Small intestine (tissue), 16 donors: ENCODE measurements at places on chromosomes 11 and 22.

DNA sequence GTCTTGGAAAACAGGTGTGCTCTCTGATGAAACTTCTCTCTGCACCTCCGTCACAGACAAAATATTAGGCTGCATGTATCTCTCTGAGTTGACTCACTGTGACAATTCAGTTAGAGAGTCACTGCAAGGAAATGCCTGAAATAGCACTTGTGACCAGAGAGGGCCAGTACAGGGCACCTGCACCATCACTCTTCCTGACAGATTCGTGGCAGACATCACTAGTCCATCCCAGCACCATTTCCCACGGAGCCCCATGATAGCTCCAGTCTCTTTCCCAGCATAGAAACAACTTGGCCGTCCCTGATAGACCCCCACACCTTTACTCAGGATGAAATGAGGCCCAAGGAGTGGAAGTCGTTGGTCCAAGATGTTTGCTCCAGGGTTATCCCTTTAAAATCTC, 73.3 kb upstream of the ISX start:
- no peak for DNase-seq

GRCh38 chr11:952406-953385, 27.0 kb downstream of the AP2A2 start:
- DNase-seq = peak; percentile 93

DNA sequence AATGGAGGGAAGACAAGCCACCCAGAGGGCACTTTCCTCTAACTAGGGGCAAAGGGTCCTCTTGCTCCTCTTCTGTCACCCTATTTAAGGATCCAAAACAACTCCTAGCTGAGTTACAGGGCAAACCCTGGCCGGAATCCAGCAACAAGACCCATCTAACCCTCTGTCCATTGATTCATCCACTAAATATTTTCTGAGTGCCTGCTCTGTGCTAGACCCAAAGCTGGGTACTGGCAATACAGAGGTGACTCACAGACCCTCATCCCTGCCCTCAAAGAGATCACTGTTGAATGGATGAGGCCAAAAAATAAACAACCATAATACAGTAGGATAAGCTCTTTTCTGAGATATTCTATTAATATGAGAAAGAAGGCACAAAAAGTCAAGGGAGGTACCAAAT, 4.3 kb upstream of the GALNT18 start:
- DNase-seq = no peak

DNA sequence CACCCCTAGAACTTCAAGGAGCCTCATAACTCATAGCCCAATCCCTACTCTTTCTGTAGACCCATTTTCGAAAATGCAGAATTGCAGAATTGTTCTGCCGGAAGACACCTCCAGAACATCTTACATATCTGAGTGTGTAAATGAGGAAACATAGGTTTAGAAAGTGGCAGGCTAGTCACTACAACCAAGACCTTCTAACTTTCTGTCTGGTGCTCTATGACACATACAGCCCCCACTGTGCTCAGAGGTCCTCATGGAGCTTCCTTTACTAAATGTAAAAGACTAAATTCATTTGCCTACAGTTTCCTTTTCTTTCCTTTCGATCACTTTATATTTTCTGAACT, 132.1 kb upstream of the DDI1 start:
- DNase-seq = no peak

GRCh38 chr11:87976009-87976408, 199.2 kb downstream of the RAB38 start:
- DNase-seq = no peak

- DNase-seq = no peak
Observed at GRCh38 chr11:32905028-32905667, 12.5 kb downstream of the QSER1 start.

DNA sequence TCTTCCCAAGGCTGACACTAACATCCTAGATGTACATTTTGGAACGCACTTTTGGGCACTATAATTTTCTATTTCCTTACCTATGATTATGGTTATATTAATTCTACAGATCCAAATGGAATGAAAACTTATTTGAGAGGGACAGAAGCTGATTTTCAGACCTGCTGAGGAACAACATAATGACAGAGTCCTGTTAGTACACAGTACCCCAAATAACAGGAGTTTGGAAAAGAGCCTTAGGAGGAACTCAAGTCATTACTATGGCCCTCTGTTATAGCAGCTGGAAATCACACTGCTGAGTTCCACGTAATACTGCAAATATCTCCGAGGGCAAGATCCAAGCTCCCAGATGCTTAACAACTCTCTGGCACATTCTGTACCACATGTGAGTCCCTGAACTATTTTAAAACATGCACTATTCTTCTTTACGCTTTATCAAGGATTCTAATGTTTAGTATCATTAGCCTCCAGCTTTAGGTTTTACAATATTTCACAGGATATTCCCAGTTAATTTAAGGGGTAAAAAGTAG, 1027.7 kb upstream of the CCDC90B start:
- DNase-seq = no peak

GRCh38 chr11:56905936-56906335, 82.8 kb upstream of the OR5AK2 start:
- no peak for DNase-seq
